ENCODE measurements at places on chromosomes 7 and 10.

GRCh38 chr10:71230656-71231025 lies 18.3 kb downstream of the UNC5B start:
- DNase-seq: no peak

- no peak for DNase-seq
Measured at GRCh38 chr10:17918187-17918903, 33.4 kb upstream of the SLC39A12 start.

GRCh38 chr7:117347480-117347879 lies 24.6 kb upstream of the WNT2 start:
- DNase-seq: no peak

DNA sequence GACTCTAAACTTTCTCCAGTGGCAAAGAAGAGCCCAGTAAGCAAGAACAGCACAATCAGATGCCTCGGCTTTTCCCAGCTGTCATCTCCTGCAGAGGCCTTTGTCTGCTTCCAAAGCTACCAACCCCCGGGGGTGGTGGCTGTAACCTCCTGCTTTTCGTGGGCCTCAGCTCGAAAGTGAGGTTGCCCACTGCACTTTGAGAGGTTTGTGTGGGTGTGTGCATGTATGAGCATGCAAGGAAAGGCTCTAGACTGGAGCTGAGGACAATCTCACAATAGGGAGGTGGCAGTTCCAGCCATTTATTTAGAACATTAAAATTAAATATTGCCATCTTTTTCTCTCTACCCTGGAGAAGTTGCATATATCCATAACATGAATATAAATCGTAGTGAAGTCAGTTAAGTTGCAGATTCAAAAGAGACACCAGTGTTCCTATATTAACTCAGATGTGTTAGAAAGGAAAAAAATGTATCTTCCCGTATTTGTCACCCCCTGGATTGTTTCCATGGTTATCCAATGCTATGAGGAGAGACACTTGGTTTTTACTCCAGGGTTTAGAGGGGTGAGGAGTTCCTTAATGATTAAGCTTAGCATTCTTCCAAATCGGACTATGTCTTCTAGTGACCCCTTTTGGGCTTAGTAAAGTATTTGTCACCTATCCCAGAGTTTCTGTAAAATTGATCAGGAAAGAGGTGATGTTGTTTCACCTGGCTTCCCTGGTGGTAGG lies 781.1 kb downstream of the INHBA start:
- DNase-seq: no peak

DNA sequence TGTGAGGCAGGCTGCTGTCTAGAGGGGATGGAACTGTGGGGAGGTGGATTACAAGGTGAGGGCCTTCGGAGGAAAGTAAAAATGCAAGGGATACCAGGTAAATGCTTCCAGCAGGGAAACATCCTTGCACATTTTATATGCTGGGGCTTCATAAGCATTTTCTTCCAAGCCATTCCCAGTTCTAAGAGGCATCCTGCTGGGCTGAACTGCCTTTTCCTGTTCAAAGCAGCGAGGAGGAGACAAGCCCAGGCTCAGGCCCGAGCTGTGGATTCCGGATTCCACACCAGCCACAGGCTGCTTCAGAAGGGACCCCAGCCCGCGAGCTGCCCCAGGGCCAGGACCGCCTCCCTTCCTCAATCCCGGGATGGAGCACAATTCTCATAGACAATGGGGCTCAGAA lies 249.7 kb downstream of the TNS3 start:
- no peak for DNase-seq

DNA sequence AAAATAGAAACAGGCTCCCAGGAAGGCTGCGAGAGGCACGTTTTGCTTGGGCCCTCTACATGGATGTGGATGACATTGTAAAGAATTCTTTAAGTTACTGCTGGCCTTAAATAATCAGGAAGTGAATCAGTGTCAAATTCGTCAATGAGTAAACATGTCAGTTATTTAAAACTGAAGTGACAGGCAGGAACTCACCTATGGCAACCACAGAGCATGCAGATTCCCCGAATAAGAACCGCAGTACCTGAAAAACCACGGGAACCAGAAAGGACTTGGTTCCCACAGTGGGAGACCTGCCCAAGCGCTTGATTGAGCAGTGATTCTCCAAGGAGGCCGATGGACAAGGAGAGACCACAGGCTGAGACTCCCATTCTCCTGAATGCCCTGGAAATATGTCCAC lies 351.2 kb upstream of the AKR1E2 start:
- DNase-seq: no peak

DNA sequence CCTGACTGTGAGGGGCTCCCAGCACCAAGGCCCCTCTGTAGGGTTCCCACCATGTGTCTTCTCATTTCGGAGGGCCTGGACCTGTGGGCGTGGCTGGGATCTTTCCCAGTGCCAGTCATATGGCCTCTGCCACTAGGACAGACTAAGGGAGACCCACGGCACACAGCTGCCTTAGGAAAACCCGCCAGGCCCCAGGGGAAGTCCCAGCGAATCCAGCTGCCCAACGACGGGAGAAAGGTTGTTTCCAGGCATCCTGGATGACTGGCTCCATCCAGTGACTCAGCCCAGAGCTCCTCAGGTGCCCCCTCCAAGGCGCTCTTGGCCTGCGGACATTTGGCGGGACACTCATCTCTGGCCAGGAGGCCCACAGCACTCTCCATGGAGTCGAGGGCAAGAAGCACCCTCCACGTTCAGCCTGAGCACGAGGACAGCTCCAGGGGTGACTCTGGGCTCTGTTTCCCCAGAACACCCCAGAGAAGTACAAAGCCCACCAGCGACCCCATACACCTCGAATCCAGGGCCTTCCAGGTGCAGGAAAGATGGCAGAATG lies 39.9 kb downstream of the PWWP2B start:
- DNase-seq: no peak

DNA sequence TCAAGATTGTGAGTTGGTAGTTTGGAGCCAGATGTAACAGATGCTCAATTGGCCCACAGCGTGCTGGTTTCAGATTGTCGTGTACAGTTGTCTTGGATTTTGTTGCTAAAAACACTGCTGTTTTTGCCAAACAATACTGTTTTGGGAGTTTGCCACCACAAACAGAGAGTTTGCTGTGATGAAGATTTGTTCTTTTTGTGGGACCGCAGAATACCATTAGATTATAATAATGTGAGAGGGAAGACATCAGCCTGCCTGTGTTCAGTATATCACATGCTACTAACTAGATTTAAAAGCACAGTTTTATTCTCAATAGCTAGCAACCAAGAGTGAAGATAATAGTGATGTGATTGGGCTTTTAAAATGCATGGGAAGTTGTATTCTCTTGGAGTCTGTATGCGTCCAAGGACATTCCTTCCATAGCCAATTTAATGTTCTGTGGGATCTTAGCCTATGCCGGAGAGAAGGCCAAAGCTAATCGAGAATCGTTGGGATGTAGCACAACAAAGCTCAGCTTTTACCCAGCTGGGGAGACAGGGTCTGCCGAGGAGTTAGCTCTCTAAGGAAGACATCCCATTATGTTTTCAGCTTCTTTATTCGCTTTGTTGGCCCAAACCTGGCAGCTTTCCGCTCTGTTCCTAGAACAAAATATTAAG lies 18.7 kb upstream of the ITGA8 start:
- peak; percentile 48 for DNase-seq

GRCh38 chr7:146423446-146423845 lies 306.8 kb downstream of the CNTNAP2 start:
- DNase-seq: no peak

- no peak for DNase-seq
Measured at GRCh38 chr10:43196131-43196980, 58.1 kb downstream of the CSGALNACT2 start.

DNA sequence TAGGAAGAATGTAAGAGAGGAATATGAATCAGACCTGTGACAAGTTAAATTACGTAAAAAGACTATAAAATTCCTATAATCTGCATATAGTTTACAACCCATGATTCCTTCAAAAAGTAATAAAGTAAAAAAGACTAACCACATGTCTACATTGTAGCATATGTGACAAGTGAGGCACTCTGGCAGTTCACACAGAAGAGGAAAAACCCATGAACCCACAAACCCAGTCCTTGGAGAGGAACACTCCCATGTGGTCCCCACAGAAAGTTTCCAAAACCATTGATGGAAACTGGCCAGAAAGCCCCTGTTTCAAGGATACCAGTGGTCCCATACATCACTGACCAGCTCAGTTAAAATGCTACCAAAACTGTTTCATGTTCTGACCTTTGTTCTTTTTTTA lies 15.7 kb downstream of the KDM7A start:
- peak; percentile 23 for DNase-seq

- DNase-seq: no peak
Measured at GRCh38 chr7:115491744-115492380, 538.7 kb downstream of the TFEC start.

- no peak for DNase-seq
Measured at GRCh38 chr7:1322240-1323110, 89.8 kb downstream of the UNCX start.

DNA sequence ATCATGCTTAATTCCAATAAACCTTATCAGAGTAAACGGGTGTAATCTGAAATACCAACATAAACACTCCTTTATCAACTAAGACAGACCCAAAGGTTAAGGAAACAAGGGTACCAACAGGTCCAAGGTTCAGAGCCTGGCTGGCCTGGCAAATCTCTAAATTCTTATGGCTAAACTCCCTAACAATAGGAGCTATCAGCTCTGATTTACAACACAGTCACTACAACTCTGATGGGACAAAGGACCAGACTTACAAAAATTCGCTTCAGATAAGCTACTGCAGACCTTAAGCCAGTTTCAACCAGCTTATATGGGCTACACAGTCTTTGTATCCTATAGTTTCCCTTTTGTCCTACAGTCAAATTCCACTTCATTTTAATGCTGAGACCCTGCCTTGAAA lies 381.9 kb downstream of the ZWINT start:
- DNase-seq: no peak

DNA sequence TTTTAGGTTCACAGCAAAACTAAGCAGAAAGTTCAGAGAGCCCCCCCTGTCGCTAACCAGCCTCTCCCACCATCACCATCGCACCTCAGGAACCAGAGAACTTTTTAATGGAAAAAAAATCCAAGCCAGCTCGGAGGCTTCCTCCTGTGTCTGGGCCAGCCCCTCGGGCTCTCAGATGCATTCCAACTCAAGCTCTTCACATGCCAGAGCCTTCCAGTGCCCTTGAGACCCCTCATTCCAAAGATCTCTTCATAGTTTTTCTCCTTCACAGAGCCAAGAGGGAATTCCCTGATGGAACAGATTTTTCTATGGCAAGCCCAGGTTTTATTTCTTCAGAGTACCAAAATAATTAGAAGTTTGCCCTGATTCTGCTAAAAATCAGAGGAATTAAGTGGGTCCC lies 153.4 kb upstream of the LANCL2 start:
- peak; percentile 20 for DNase-seq

- no peak for DNase-seq
Measured at GRCh38 chr10:69640196-69640980, 10.3 kb downstream of the FAM241B start.

GRCh38 chr10:49360271-49361177 lies 35.4 kb downstream of the DRGX start:
- DNase-seq: no peak

GRCh38 chr10:132904181-132904813 lies 38.1 kb downstream of the CFAP46 start:
- peak; percentile 8 for DNase-seq

- DNase-seq: peak; percentile 59
Measured at GRCh38 chr10:77494327-77494726, 143.3 kb downstream of the KCNMA1 start.

GRCh38 chr7:5082806-5083205 lies 37.1 kb downstream of the RBAK start:
- DNase-seq: no peak

All from fibroblast of skin of right quadriceps (primary cell).